Activated CD4-positive, alpha-beta T cell treated with anti-CD3 and anti-CD28 coated beads, Interleukin-10, Interleukin-2, amounts not matched to agents 100 ng/mL and 50 ng/mL, durations not matched to agents 16 hours and 8 hours (primary cell): ENCODE measurements at places on chromosomes 12 and 14.

- peak; percentile 89 for DNase-seq
Observed at GRCh38 chr14:61444215-61444768, 122.9 kb downstream of the PRKCH start.

DNA sequence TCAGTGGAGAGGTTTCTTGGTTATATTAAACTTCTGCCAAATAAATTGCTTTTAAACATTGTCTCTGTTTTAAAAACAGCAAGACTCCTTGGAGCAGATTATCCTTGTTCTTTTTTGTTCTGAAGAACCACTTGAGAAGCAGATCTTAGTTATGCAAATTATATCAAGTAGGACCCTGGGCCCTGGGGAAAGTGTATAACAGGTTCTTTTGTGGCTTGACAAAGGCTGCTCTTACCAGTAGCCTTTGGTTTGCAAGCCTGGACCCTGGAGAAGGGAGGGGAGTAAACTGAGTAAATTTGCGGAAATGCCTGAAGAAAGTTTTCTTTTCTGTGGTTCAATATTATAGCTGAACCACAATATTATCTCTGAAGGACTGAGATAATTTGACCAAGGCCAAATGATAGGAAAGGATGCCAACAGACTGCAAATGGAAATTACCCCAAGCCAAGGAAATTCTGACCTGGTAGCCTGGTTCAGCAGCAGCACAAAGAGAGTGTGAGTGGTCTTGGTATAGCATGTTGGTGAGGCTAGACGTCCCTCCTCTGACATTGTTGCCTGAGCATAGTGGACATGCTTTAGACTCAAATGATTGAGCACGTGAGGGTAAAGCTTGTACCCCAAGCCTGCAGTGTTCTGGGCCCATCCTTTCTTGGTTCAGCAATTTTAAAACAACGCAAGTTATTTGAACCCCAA is 30.4 kb upstream of the SIX1 start:
- DNase-seq: no peak

GRCh38 chr14:64653900-64654245 is 50.4 kb upstream of the PLEKHG3 start:
- DNase-seq: no peak

GRCh38 chr14:36646664-36647416 is 14.8 kb upstream of the PAX9 start:
- no peak for DNase-seq

GRCh38 chr14:94112513-94113063 is 2.1 kb downstream of the IFI27 start:
- no peak for DNase-seq
